Pancreas (tissue), 10 donors: ENCODE measurements at places on chromosomes 12 and 14.

GRCh38 chr12:5648692-5649359 is 216.9 kb downstream of the NTF3 start:
- H3K36me3 ChIP-seq: no peaks in the 10 kb centered on the region
- no peak overlapping the region for H3K27ac ChIP-seq
- DNase-seq: no peak
- no peaks in the 10 kb centered on the region for H3K4me1 ChIP-seq
- no peak overlapping the region for H3K4me3 ChIP-seq
- H3K27me3 ChIP-seq: peaks cover 7% of the 10 kb centered on the region

- H3K4me3 ChIP-seq: no peak overlapping the region
- no peaks in the 10 kb centered on the region for H3K4me1 ChIP-seq
- H3K27ac ChIP-seq: no peak overlapping the region
These were observed 117.1 kb upstream of the SLC35F4 start for GRCh38 chr14:57982804-57983634.

DNA sequence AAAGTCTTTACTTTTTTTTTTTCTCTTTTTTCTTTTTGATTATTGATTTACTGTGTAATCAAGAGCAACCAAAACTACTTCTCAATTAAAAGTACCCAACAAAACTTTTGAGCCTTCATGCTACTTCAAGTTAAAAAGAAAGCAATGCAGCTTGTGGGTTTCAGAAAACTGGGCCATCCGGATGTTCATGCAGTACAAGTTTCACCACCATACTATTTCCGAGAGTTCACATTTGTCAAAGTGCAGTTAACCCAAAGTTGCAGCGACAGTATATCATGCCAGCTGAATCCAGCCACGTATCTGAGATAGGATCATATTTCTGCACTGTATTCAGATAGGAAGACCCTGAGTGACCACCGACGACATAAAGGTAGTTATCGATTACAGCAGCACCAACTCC is 33.0 kb downstream of the KLHL28 start:
- no peak overlapping the region for H3K27ac ChIP-seq
- H3K4me1 ChIP-seq: no peaks in the 10 kb centered on the region
- DNase-seq: no peak
- H3K27me3 ChIP-seq: no peaks in the 10 kb centered on the region
- H3K36me3 ChIP-seq: no peaks in the 10 kb centered on the region
- no peak overlapping the region for H3K4me3 ChIP-seq

DNA sequence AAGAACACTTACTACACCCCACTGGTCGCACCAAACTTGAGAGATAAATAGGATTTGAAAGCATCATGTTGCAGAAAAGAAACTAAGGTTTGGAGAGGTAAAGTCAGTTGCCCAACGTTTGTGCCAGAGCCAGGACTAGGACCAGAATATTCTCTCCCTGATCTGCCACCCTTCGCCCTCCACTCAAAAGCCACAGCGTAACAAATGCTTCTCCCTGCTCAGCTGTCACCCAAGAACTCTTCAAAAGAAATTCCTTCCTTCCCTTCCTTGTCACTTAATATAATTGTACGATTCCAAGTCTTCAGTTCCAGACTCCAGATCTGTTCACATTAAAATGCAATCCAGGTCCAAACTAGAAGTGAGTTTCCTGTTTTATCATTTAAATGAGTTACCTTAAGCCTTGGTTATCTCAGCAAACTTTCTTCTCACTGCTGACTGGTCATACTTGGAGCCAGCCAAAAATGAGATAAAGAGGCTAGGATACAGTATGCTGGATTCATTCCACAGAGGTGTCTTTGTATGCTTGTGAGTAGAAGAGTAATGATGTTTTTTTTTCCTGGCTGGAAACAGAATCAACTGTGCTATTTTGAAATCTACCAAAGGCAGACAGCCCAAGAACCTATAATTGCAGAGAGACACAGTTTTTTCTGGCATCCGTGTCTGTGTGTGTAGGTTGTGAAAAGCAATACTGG is 12.8 kb upstream of the PPFIBP1 start:
- peak overlapping the region; percentile 66 for H3K27ac ChIP-seq
- no peaks in the 10 kb centered on the region for H3K27me3 ChIP-seq
- no peak overlapping the region for H3K4me3 ChIP-seq
- H3K4me1 ChIP-seq: peaks cover 5% of the 10 kb centered on the region
- DNase-seq: no peak

- H3K4me1 ChIP-seq: no peaks in the 10 kb centered on the region
- no peaks in the 10 kb centered on the region for H3K36me3 ChIP-seq
- no peaks in the 10 kb centered on the region for H3K27me3 ChIP-seq
- H3K27ac ChIP-seq: no peak overlapping the region
- no peak for DNase-seq
These were observed 25.1 kb downstream of the TESPA1 start for GRCh38 chr12:54959291-54960018.

GRCh38 chr14:50533241-50533705 is 904 bp upstream of the MAP4K5 start:
- no peaks in the 10 kb centered on the region for H3K36me3 ChIP-seq
- no peak for DNase-seq

DNA sequence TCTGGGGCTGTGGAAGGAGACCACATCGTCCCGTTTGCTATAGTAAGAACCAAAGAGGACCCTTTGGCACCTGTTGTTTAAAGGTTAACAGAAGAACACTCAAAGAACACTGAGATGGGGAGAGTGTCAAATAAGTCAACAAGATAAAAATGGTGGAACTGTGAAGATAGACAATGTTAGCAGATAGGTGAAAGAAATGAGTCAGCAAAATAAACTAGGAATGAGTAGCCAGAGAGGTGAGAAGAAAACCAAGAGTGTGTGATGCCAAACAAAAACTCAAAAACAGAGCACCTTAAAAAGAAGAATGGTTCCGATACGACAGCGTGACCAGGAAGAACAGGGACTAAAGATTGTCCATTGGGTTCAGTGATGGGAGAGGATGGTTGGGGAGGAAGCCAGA is 74.7 kb upstream of the PIWIL1 start:
- no peaks in the 10 kb centered on the region for H3K27me3 ChIP-seq
- no peak overlapping the region for H3K27ac ChIP-seq
- H3K36me3 ChIP-seq: no peaks in the 10 kb centered on the region
- no peak overlapping the region for H3K4me3 ChIP-seq

DNA sequence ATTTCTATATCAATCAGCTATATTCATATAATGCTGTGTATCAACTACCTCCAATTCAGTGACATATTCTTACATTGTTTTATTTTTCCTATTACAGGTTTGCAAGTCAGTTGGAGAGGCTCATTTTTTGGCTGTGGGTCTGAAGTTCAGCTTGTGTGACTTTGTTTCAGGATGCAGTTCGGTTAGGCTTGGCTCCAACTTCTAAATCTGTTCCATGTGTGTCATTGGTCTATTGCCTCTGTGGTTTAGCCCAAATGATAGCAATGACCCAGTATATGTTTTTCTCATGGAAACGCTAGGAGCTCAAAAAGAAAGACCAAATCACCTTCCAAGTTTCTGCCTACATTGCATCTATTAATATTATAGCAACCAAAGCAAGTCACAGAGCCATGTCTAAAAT is 848.6 kb upstream of the LRFN5 start:
- no peaks in the 10 kb centered on the region for H3K4me1 ChIP-seq
- H3K27ac ChIP-seq: no peak overlapping the region
- no peaks in the 10 kb centered on the region for H3K27me3 ChIP-seq
- H3K36me3 ChIP-seq: no peaks in the 10 kb centered on the region
- no peak for DNase-seq
- H3K4me3 ChIP-seq: no peak overlapping the region

DNA sequence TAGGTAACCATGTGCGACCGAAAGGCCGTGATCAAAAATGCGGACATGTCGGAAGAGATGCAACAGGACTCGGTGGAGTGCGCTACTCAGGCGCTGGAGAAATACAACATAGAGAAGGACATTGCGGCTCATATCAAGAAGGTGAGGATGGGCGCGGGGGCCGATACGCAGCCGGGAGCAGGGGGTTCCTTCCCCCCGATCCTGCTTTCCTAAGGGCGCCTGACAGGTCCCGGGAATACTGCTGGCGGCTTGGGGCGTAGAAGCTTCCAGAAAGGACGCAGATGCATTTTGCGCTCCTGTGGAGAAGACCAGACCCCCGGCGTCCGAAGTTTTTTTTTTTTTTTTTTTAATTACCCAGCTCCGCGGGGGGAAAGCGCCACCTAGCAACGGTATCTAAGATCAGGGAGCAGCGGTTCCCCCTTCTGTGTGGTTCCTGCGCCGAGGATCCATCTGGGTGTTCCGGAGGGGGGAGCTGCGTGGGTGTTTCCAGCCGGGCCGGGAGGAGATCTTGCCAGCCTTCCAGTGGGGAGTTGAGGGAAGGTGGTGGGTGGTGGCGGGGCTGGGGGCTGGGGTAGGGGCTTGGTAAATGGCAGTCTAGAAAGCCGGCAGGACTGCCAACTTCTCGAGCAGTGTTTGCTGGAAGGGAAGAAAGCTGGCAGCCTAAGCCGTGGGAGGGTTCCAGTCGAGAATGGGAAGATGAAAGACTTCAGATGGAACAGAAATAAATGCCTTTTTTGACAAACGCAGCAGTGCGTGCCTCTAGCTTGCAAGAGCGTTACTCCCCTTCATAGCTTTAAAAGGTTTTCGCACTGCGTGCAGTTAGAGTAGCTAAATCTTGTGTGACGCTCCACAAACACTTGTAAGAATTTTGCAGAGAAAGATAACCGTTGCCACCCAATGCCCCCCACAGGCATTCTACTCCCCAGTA is 764 bp downstream of the DYNLL1 start:
- H3K27me3 ChIP-seq: no peaks in the 10 kb centered on the region
- DNase-seq: peak; percentile 52
- H3K27ac ChIP-seq: peak overlapping the region; percentile 82
- H3K36me3 ChIP-seq: no peaks in the 10 kb centered on the region
- peaks cover 15% of the 10 kb centered on the region for H3K4me1 ChIP-seq
- H3K4me3 ChIP-seq: peak overlapping the region; percentile 97

- no peaks in the 10 kb centered on the region for H3K27me3 ChIP-seq
- H3K4me1 ChIP-seq: no peaks in the 10 kb centered on the region
- DNase-seq: no peak
- peak overlapping the region; percentile 98 for H3K27ac ChIP-seq
- H3K36me3 ChIP-seq: no peaks in the 10 kb centered on the region
These were observed 441 bp downstream of the RAB5B start for GRCh38 chr12:55974308-55974730.

- no peaks in the 10 kb centered on the region for H3K4me1 ChIP-seq
- DNase-seq: no peak
- H3K27me3 ChIP-seq: no peaks in the 10 kb centered on the region
- H3K4me3 ChIP-seq: no peak overlapping the region
- H3K36me3 ChIP-seq: no peaks in the 10 kb centered on the region
- H3K27ac ChIP-seq: no peak overlapping the region
These were observed 212.2 kb upstream of the TMEM260 start for GRCh38 chr14:56367416-56367815.

- no peaks in the 10 kb centered on the region for H3K4me1 ChIP-seq
- DNase-seq: no peak
- H3K36me3 ChIP-seq: no peaks in the 10 kb centered on the region
- H3K27me3 ChIP-seq: no peaks in the 10 kb centered on the region
- no peak overlapping the region for H3K4me3 ChIP-seq
- no peak overlapping the region for H3K27ac ChIP-seq
These were observed 27.6 kb upstream of the KCNMB4 start for GRCh38 chr12:70338531-70338930.

DNA sequence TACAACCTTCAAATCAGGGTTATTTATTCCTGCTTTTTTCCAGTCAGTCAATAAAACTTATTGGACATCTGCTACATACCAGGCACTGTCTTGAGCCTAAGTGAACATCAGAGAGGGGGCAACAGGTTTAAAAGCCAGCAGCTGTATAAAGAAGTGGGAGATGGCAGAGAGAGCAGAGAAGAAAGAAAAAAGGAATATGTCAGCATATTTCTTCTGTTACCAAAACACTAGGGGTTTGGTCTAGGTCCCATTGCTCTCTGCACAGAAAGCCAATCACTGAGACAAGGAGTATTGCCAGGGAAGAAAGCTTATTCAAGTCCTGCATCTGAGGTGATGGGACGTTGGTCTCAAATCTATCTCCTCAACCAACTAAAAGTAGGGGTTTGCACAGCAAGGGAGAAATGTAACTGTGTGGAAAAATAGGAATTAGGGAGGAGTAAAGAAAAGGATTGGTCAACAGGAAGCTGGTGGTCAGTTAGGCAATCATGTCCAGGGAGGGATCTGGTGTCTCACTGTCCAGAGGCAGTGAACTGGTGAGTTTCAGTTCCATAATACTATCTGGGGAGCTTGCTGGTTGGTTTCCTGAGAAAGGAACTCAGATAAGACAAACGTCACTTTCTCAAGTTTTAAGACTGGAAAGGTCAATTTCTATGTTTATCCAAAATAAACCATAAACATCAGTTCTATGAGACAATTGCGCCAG is 107.5 kb downstream of the PHLDA1 start:
- no peaks in the 10 kb centered on the region for H3K36me3 ChIP-seq
- no peak overlapping the region for H3K4me3 ChIP-seq
- no peak for DNase-seq
- no peaks in the 10 kb centered on the region for H3K27me3 ChIP-seq
- H3K4me1 ChIP-seq: peaks cover 3% of the 10 kb centered on the region

GRCh38 chr12:106138633-106139421 is at the start of gene NUAK1:
TSS of gene NUAK1 (minus strand) at chr12:106138954. CDS start at chr12:106138653, 301 bp downstream.
- no peaks in the 10 kb centered on the region for H3K27me3 ChIP-seq
- no peaks in the 10 kb centered on the region for H3K36me3 ChIP-seq
- DNase-seq: peak; percentile 70
- no peaks in the 10 kb centered on the region for H3K4me1 ChIP-seq

- no peaks in the 10 kb centered on the region for H3K4me1 ChIP-seq
- H3K27me3 ChIP-seq: peaks cover 81% of the 10 kb centered on the region
- H3K27ac ChIP-seq: no peak within 1 kb of the TSS
- no peak for DNase-seq
- no peaks in the 10 kb centered on the region for H3K36me3 ChIP-seq
These were observed at the start of gene FOXG1 for GRCh38 chr14:28766469-28766955. TSS of gene FOXG1 (plus strand) at chr14:28766787. CDS start at chr14:28767280, 493 bp downstream.

DNA sequence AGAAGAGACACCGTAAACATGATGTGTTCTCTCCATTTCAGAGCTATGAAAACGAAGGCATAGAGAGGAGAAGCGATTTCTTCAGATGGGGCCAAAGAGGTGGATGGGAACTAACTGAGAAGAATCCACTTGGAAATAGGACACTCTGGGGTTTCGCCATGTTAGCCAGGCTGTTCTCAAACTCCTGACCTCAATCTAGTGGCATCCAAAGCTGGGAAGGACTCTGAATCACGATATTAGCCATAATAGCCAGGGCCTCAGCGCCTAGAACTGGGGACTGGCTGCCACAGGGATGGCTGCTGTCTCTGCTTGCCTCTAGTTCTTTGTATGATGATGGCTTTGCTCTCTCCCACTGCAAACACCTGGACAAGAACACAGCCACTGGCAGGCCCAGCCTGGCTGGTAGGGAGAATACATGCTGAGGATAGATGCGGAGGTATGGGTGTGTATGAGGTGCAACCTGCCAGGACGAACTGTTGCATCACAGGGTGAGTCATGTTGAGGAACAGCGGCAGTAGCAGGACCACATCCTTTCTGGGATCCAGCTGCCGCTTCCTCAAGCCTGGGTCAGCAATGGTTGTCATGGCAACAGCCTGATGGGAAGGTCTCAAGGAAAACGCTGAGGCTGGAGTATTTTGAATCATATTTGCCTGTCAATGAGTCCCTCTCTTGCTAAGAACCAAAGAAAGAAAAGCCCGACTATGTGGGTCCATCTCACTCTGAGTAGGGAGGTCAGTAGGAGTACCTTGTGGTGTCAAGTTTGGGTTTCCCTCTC is 31.1 kb downstream of the CCDC177 start:
- no peaks in the 10 kb centered on the region for H3K27me3 ChIP-seq
- no peak overlapping the region for H3K27ac ChIP-seq
